ENCODE measurements at places on chromosomes 11 and 22. TPM values are rescaled to one million over a fixed set of nuclear protein-coding genes. Genes with fewer than 3 reads are reported as not detected.

Gene OR52N4
- total RNA-seq = 0.60 TPM

DNA sequence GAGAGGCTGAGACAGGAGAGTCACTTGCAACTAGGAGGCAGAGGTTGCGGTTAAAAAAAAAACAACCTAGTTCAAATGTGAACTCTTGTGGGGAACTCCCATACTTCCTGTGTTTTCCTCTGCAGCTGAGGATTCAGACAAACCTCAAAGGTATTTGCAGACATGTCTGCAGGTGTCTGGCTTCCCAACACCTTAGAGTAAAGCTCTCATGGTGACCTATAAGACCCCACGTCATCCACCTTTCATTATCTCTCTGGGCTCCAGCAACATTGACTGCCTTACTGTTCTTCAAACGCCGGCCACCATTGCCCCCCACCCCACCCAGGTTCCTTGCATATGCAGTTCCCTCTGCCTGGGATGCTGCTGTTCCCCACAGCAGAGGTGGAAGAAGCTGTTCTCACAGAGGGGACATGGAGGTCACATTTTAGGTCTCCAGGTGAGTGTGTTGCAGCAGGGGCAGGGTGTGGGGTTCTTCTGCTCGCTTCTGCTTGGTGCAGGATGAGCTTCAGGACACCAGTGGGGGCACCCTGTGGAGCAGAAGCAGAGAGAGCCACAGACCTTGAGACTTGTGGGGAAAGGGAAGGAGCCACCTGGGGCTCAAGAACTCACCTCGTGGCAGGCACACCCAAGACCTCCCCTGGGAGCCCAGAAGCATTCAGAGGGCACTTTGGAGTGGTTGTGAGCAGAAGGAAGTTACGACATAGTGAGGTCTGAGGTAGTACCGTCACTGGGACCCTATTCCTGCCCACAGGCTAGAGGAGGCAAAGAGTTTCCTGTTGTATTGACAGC lies 203.2 kb downstream of the CSNK2A3 start:
- no peaks in the 10 kb centered on the region for H3K36me3 ChIP-seq
- H3K4me3 ChIP-seq = no peak overlapping the region
- no peak overlapping the region for H3K27ac ChIP-seq
- DNase-seq = no peak
- no peaks in the 10 kb centered on the region for H3K27me3 ChIP-seq
- H3K4me1 ChIP-seq = peaks cover 2% of the 10 kb centered on the region

GRCh38 chr11:36818410-36818809 lies 220.4 kb upstream of the RAG2 start:
- DNase-seq = no peak
- no peaks in the 10 kb centered on the region for H3K36me3 ChIP-seq
- H3K27me3 ChIP-seq = no peaks in the 10 kb centered on the region
- no peaks in the 10 kb centered on the region for H3K4me1 ChIP-seq
- no peak overlapping the region for H3K27ac ChIP-seq

- no peaks in the 10 kb centered on the region for H3K36me3 ChIP-seq
- peak overlapping the region; percentile 58 for H3K27ac ChIP-seq
- no peaks in the 10 kb centered on the region for H3K27me3 ChIP-seq
- peaks cover 34% of the 10 kb centered on the region for H3K4me1 ChIP-seq
- peak overlapping the region; percentile 43 for H3K4me3 ChIP-seq
Observed at GRCh38 chr11:119421351-119421750, 1.6 kb downstream of the THY1 start.

- peak; percentile 97 for DNase-seq
- no peak overlapping the region for H3K4me3 ChIP-seq
- peaks cover 40% of the 10 kb centered on the region for H3K4me1 ChIP-seq
- H3K27me3 ChIP-seq = no peaks in the 10 kb centered on the region
- peak overlapping the region; percentile 71 for H3K27ac ChIP-seq
Observed at GRCh38 chr22:39292561-39293074, 26.8 kb downstream of the RPL3 start.

DNA sequence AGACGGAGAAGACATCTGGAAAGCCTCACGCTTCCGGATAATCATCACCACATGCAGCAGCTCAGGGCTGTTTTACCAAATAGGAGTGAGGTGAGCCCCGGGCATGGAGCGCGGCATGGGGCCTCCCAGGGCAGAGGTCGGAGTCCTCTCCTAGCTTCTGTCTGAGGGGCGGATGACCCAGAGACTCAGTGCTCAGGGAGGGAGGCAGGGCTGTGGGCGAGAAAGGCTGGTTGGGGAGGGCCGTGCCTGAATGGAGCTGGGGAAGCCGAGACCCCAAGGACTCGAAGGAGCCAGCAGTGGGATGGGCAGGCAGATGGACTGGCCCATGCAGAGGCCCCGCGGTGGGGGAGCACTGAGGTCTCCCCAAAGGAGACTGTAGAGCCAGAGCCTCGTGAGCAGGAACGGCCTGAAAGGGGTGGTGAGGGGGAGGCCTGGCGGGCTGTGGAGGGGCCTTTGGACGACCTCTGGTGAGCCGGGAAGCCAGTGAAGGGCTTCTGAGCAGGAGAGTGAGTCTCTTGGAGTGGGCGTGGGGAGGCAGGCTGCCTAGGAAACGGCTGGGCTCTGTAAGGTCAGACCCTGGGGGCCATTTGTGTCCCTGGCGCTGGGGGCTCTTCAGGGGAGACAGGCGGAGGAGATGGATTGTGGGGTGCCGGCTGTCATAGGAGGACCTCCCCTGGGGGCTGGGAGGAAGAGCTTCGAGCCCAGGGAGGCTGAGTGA lies 24.7 kb upstream of the PANX2 start:
- no peak for DNase-seq
- H3K27me3 ChIP-seq = no peaks in the 10 kb centered on the region
- peaks cover 6% of the 10 kb centered on the region for H3K4me1 ChIP-seq
- H3K36me3 ChIP-seq = no peaks in the 10 kb centered on the region
- H3K27ac ChIP-seq = no peak overlapping the region

Gene PHOX2A
- total RNA-seq = not detected

Gene YPEL1
- total RNA-seq = 6.1 TPM

Gene OR4D6
- not detected for total RNA-seq

Gene ELMOD1
- total RNA-seq = 0.47 TPM

DNA sequence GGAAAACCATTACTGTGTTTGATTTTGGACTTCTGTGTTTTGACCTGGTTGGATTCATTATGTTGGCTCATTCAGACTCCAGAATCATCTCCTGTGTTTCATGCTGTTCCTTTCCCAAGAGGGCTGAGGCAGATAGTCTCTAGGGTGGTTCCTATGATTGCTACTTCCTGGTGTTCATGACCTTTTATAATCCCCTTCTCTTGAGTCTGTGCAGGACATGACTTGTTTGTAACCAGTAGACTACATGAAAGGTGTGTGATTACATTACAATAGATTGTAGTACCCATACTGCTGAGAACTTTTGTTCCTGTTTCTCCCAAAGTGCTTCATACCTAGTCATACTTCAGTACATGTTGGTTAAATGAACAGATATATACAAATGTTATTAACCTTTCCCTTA lies 700.6 kb downstream of the METTL15 start:
- H3K27me3 ChIP-seq = no peaks in the 10 kb centered on the region
- peak overlapping the region; percentile 23 for H3K27ac ChIP-seq
- DNase-seq = no peak
- H3K36me3 ChIP-seq = no peaks in the 10 kb centered on the region
- no peak overlapping the region for H3K4me3 ChIP-seq
- peaks cover 5% of the 10 kb centered on the region for H3K4me1 ChIP-seq

DNA sequence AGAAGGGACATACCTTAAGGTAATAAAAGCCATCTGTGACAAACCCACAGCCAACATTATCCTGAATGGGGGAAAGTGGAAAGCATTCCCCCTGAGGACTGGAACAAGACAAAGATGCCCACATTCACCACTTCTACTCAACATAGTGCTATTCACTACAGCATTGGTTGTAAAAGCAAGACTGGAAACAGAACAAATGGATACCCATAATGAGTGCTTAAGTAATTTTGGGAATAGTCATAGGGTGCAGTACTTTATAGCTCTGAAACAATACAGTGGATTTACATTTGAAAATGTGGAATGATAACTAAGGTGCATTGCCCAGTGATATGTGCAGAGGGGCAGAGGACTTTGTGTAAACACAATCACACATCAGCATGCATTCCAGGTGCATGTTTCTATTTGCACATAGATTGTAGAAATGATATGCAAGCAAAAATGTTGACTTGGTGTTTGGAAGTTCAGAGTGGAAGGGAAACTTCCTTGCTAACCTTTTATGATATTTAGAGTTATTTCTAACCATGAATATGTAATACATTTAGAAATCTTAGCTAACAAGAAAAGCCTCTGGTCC lies 112.3 kb downstream of the IGLL1 start:
- H3K27me3 ChIP-seq = no peaks in the 10 kb centered on the region
- no peaks in the 10 kb centered on the region for H3K4me1 ChIP-seq
- no peak overlapping the region for H3K27ac ChIP-seq

Gene ARHGAP8
- 35.7 TPM for total RNA-seq

GRCh38 chr22:46815896-46816731 lies 53.7 kb downstream of the TBC1D22A start:
- peaks cover 2% of the 10 kb centered on the region for H3K36me3 ChIP-seq
- no peaks in the 10 kb centered on the region for H3K27me3 ChIP-seq
- peak overlapping the region; percentile 56 for H3K27ac ChIP-seq
- no peak overlapping the region for H3K4me3 ChIP-seq

DNA sequence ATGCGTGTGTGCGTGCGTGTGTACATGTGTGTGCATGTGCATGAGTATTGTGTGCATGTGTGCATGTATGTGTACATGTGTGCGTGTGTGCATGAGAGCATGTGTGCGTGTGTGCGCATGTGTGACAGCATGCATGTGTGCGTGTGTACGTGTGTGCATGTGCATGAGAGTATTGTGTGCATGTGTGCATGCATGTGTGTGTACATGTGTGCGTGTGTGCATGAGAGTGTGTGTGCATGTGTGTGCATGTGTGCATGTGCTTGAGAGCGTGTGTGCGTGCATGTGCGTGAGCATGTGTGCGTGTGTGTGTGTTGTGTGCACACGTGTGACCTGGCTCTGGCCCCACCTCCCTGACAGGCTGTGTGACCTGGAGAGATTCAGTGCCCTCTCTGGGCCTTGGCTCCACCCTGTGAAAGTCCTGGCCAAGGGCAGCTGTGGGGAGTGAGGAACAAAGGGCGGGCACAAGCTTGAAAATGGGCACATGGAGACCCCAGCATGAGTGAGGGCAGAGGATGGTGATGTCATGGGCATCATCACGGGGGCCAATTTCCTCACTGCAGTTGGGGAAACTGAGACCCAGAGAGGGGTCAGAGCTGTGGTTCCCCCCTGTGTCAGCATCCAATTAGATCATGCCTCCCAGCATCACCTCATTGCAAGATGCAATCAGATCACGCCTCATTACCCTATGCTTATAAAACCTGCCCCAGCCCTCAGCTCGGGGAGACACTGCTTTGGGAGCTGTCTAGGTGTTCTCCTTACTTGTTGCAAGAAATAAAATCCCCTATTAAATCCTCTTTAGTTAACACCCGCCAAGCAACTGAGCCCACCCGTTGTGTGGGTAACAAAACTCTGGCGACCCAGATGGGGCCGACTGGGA lies 658 bp downstream of the ACY3 start:
- H3K27me3 ChIP-seq = no peaks in the 10 kb centered on the region
- H3K4me1 ChIP-seq = peaks cover 6% of the 10 kb centered on the region
- H3K4me3 ChIP-seq = no peak overlapping the region
- peak overlapping the region; percentile 57 for H3K27ac ChIP-seq

DNA sequence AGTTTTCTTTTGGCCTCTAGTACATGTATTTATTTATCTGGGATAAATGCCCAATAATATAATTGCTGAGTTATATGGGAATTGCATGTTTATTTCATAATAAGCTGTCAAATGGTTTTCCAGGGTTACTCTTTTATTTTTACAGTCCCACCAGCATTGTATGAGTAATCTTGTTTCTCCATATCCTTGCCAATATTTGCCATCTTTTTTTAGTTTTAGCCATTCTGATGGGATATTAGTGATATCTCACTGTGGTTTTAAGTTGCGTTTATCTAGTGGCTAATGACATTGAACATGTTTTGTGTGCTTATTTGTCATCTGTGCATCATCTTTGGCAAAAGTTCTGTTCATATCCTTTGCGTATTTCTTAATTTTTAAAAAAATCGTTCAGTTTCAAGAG lies 372.8 kb upstream of the CCDC179 start:
- no peak overlapping the region for H3K27ac ChIP-seq
- no peaks in the 10 kb centered on the region for H3K36me3 ChIP-seq
- H3K27me3 ChIP-seq = no peaks in the 10 kb centered on the region
- H3K4me3 ChIP-seq = no peak overlapping the region

DNA sequence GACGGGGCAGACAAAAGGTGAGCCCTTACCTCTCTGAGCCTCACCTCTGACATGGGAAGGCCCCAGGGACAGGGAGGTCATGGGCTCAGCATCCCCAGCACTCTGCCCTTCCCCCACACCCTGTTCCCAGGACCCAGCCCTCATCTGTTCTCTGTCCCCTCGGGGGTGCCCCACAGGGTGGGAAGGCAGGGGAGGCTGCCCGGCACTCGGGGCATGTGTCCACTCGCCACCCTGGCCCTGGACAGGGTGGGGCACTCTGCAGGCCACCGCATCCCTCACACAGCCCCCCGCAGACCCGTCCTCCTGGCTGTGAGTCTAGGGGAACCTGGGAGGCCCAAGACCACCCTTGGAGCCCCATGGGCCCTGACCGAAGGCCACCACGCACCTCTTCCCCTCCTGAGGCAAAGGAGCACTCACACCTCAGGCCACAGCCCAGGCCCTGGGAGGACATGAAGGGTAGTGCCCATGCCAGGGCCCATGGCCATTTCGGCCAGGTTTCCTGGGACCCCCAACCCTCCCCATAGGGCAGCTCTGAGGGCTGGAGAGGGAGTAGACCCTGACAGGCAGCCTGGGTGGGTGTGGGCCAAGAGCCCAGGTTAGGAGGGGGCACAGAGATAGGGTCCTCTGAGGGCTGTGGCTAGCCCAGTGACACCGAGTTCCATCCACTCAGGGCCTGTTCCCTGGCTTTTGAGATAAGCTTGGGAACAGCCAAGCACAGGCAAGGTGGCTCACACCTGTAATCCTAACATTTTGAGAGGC lies 193.1 kb downstream of the IGLL1 start:
- H3K4me1 ChIP-seq = no peaks in the 10 kb centered on the region
- no peak overlapping the region for H3K27ac ChIP-seq
- H3K36me3 ChIP-seq = no peaks in the 10 kb centered on the region
- H3K4me3 ChIP-seq = no peak overlapping the region
- DNase-seq = no peak

GRCh38 chr22:49081926-49082325 lies 745.7 kb downstream of the BRD1 start:
- no peaks in the 10 kb centered on the region for H3K4me1 ChIP-seq
- no peak overlapping the region for H3K4me3 ChIP-seq
- no peaks in the 10 kb centered on the region for H3K36me3 ChIP-seq
- H3K27ac ChIP-seq = no peak overlapping the region
- DNase-seq = no peak
- no peaks in the 10 kb centered on the region for H3K27me3 ChIP-seq

Gene OR2AT4
- not detected for total RNA-seq

DNA sequence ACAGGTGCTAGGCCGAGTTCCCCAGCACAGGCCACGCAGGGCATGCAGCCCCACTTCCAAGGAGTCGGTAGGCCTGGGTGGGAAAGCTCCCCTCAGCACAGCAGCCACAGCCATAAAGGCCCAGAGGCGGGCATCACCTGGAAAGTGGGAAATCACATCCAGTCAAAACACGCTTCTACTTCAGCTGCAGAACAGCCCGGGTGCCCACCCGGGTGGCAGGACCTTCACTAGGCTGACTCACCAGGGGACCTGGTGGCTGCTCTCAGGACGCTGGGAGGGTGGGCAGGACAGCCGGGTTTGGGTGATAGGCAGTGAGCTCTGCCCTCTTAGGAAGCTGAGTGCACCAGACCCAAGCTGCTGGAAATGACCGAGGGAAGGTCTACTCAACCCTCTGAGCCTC lies 7.3 kb downstream of the KIAA0930 start:
- H3K27ac ChIP-seq = no peak overlapping the region
- DNase-seq = no peak
- no peaks in the 10 kb centered on the region for H3K36me3 ChIP-seq
- H3K27me3 ChIP-seq = no peaks in the 10 kb centered on the region
